ENCODE measurements at places on chromosomes 4 and X.

- no peak for DNase-seq
Observed at GRCh38 chr4:13511101-13511500, 27.0 kb upstream of the RAB28 start.

- no peak for DNase-seq
Observed at GRCh38 chrX:30085571-30085970, 129.8 kb upstream of the MAGEB2 start.

DNA sequence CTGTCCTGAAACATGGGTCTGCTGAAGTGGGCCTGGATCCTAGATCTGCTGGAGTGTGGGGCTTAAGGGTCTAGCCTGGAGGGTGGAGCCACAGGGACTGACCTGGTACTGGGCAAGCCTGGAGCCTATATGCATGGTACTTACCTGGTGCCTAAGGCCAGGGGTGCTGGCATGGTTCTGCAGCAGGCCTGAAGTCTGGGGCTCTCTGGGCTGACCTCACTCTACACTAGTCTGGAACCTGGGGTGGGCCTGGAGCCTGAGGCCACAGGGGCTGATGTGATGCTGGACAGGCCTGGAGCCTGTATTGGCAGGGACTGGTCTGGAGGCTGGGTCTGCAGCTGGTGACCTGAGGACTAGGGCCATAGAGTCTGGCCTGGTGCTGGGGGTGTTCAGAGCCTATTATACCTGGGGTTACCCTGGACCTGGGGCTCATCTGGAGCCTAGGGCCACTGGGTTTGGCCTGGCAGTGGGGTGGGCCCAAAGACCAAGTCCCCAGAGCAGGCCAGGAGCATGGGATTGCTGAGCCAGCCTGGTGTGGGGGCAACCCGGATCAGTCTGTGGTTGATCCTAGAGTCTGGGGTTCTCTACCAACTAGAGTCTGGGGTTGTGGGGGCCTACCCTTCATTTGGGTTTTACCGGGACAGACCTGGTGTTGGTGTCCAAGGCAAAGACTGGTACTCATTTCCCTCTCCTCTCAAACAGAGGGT, 179.6 kb downstream of the SLC4A4 start:
- DNase-seq, result no peak

DNA sequence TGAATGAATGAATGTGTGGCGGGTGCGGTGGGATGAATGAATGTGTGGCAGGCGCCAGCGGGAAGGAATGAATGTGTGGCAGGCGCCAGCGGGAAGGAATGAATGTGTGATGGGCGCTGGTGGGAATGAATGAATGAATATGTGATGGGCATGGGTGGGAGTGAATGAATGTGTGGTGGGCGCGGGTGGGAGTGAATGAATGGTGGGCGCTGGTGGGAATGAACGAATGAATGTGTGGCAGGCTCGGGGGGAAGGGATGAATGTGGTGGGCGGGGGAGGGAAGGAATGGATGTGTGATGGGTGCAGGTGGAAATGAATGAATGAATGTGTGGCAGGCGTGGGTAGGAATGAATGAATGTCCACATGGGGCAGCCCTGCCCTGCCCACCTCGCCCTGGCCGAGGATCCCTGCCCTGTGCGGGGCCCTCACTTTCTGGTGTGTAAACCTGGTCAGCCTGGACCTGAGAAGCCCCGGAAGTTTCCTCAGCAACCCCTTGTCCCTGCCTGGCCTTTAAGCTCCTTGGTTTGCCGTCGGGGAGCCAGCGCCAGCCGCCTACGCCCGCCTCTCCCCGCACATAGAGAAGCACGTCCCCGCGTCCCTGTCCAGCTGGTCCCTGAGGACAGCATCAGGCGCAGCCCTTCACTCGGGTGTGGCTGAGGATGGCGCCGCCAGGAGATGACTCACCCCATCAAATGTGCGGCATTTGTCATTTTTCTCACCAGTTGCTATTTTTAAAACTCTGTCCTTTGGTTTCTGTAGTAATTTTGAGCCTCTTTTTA, 112.8 kb upstream of the LRPAP1 start:
- no peak for DNase-seq

DNA sequence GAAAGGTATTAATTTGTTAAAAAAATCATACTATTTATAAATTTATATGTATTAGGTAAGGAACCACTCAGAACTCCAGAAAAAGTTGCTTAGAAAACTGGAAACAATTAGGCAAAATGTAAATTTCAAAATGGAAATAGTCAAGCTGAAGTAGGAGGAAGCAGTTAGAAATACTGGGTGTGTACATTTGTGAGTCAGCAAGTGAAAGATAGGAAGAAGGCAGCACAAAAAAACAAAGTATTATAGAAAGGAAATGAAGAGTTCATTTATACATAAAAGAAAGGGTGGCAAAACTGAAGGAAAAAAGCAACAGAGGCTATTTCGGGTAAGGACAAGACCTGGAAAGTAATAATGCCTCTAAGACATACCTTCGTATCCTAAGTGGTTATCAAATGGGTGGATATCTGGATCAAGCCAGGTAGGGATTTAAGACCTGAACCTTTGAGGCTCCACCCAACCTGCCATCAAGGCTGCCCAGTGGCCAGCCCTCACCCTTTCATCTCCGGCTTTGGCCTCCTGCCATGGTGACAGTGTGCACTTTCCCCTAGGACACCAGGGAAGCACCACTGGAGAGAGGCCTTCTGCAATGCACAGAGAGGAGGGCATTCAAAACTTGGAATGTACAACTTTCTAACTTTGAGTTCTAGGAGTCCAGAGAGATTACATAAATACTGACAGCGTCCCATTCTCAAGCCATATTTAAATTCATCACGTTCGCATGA, at the start of gene LRRC66:
LRRC66 (minus strand) TSS at position 428 of the 722 bp plus-strand sequence. CDS start 2,750 bp downstream, outside the sequence.
- DNase-seq, result no peak

GRCh38 chr4:6824071-6824470, 41.5 kb downstream of the KIAA0232 start:
- DNase-seq, result no peak

DNA sequence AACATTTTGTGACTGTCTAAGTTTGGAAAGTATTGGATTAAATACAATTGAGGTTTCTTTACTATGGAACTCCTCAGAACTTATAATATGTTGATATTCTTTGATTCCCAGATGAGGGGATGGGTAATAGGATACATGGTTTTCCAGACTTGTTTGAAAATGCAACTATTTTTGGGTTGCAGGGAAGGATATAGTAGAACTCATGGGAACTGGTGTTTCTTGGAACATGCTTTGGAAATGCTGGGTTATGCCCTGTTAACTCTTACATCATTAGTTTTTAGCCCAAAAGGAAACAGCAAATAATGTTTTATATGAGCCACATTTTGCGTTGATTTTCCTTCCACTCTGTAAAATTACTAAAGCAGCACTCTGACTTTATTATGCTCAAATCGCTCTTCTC, 41.9 kb downstream of the HPF1 start:
- no peak for DNase-seq

- DNase-seq, result no peak
Observed at GRCh38 chr4:59024257-59024656, 1914.1 kb upstream of the IGFBP7 start.

- no peak for DNase-seq
Observed at GRCh38 chr4:13721894-13722293, 94.4 kb upstream of the BOD1L1 start.

DNA sequence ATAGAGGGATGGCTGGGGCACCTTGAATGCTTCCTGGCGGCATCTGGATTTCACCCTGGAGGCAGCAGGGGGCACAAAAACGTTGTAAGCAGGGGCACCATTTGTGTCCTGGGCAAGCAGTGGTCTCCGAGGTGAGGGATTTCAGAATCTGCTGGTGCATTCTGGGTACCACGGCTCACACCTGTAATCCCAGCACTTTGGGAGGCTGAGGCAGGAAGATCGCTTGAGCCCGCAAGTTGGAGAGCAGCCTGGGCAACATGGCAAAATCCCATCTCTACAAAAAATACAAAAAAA, 16.8 kb upstream of the TBC1D14 start:
- DNase-seq, result no peak

DNA sequence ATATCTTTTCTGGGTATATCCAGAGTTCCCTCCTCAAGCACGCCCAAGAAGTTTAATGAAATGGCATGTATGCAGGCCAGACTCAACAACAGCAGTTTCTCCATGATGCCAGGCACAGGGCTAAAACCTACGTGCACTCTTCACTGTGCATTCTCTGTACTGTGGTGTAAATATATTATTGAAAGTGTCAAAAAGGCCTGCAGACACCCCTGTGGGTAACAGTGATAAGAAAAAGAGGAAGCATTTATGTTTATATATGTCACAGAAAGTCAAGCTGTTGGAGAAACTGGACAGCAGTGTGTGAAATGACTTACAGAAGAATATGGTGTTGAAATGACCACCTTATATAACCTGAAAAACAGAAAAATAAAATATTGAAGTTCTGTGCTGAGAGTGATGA, 29.6 kb upstream of the DCAF8L1 start:
- no peak for DNase-seq

DNA sequence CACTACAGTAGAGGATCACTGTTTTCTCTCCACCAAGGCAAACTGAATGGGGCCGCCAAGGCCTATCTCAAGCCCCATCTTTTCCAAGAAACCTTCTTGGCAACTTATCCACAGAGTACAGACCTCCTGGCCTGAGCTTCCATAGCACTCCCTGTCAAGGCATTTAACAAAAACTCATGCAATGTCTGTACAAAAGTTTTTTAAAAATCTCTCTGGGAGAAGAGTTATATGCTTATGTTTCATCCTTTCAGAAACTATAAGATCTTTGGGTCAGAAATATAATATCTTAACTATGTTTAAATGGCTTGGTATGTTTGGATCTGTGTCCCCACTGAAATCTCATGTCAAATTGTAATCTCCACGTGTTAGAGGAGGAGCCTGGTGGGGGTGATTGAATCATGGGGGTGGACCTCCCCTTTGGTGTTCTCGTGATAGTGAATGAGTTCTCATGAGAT, 13.6 kb downstream of the ADAMTS3 start:
- DNase-seq, result no peak

- peak; percentile 20 for DNase-seq
Observed at GRCh38 chr4:66688674-66689073, 856.6 kb downstream of the CENPC start.

DNA sequence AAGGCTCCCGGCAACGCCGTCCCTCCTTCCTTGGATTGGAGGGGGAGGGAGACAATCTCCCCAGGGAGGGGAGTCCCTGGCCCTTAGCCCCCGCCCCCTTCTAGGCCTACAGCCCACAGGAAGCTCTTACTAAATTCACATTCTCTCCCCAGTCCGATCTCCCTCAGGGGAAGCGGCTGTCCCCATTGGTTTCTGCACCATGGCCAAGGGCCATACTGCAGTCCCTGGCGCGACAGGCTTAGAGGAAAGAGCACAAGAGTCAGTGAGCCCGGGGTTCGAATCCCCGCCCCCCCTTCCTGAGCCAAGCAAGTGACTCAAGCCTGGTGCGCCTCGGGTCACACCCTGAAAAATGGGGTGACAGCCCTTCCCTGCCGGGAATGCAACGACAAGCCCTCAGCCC, 1.1 kb downstream of the ABLIM2 start:
- no peak for DNase-seq

DNA sequence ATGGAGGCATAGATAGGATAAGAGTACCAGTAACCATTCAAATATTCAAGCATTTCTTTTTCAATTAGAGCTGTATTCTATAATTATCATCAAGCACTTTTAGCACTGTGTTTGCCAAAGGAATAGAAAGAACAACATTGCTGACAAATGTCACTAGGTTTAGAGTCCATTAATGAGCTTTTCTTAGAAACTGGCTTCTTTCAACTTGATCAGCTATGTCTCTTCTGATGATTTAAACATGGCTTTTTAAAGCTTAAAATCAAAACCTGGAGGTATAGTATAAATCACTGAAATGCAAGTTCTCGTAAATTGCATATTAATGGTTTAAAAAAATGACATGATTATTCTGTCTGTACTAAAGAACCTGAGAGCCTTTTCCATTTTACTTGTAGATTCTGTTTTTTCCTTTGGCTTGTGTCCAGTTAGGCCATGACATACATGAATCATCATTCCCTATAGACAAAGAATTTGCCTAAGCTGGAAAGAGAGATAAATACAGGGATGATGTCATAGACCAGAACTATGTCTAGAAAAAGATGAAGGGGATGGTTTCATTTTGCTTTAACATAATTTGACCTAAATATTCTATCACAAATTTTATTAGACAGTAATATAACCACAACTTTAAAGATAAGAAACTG, 340.1 kb upstream of the CTSO start:
- no peak for DNase-seq

DNA sequence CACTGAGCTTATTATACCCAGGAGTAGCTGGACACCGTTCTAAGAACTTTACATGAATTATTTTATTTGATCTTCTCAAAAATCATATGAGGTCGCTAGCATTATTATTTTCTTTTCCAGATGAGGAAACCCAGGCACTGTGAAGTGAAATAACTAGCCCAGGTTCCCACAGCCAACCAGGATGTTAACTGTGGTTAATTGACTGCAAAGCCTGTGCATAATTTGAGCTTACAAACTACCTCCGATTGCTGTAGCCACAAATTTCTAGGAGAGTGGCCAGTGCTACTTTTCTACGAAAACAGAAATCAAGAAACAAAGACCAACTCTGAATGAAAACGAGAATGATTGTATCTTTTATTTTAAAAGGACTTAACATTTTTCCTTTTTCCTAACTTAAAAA, 27.2 kb downstream of the SPRY1 start:
- DNase-seq, result no peak

GRCh38 chr4:97998203-97998602, 145.1 kb downstream of the STPG2 start:
- no peak for DNase-seq

GRCh38 chrX:118963159-118963558, 11.3 kb upstream of the LONRF3 start:
- no peak for DNase-seq

- no peak for DNase-seq
Observed at GRCh38 chrX:47613082-47613481, 6.6 kb downstream of the SYN1 start.

DNA sequence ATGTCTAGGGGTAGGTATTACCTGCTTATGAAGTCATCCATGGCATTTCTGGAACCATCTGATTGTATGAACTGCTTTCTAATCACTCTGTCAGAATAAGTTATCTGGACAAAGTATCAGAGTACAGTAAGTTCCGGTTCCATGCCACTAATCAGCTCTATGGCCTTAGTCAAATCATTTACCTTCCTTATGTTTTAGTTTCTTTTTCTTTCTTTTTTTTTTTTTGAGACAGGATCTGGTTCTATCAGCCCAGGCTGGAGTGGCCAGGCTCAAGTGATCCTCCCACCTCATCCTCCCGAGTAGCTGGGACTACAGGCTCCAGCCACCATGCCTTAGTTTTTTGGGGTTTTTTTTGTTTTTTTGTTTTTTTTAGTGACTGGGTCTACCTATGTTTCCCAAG, 11.5 kb downstream of the XIAP start:
- no peak for DNase-seq

DNA sequence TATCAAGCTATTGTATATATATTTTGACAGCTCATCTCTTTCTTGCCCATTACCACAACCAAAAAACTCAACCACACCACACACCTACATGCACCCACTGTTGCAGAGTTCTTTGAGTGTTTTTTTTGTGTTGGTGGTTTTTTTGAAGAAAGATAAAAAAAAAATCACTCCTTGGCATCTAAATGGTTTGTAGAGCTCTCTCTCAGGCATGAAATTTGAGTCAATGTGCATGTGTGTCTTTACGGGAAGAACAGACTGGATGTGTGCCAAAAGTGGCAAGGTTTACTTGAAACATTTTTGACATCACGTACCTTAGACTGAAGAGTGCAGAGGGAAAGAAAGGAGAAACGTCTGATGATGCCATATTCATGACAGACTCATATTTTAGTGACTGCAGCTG, 154.2 kb downstream of the FHIP1A start:
- no peak for DNase-seq

GRCh38 chr4:15400981-15401671, 26.7 kb upstream of the C1QTNF7 start:
- peak; percentile 17 for DNase-seq

Measured in midbrain (tissue), 1 donor.